ENCODE measurements at places on chromosomes 16 and 17.

DNA sequence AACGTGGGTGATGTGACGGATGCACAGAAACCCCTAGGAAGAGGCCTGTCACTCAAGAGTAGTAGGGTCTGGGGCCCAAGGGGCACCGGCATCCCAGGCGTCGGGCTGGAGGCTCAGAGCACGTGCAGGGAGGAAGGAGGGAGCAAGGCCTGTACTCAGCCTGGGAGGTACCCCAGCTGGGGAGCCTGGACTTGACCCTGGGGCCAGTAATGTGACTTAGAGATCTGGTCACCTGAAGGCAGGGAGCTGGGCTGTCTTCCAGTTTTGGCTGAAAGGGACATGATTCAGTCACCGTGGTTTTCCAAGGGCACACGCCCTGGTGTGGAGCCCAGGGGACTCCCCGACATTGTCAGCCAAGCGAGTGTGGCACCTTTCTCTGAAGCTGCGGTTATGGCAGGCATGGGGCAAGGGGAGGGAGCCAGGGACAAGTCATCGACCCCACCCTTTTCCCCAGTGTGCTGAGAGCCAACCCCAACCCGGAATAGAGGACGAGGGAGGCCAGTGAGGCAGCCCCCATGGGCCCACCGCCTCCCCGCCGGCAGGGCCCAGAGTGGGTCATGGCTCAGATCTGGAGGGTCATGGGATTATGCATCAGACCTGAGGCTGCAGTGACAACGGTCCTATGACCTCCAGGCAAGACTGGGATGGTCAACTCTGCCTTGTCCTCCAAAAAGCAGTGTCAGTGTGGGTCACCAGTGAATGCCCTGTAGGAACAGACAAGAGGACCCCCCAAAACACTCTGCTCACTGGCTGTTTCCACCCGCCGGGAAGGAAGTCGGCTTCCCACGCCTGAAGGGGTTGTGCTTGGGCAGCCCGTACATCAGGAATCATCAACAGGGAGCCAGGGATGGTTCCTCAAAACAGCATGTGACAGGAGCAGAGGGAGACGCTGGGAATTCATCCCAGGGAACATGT, 41.9 kb downstream of the MEAK7 start:
- no peak for DNase-seq

GRCh38 chr17:80835816-80836657, 155.6 kb upstream of the CHMP6 start:
- DNase-seq = no peak

GRCh38 chr17:65436871-65437270, 124.6 kb downstream of the AXIN2 start:
- no peak for DNase-seq

- no peak for DNase-seq
These were observed 15.1 kb upstream of the BBS2 start for GRCh38 chr16:56534847-56535383.

DNA sequence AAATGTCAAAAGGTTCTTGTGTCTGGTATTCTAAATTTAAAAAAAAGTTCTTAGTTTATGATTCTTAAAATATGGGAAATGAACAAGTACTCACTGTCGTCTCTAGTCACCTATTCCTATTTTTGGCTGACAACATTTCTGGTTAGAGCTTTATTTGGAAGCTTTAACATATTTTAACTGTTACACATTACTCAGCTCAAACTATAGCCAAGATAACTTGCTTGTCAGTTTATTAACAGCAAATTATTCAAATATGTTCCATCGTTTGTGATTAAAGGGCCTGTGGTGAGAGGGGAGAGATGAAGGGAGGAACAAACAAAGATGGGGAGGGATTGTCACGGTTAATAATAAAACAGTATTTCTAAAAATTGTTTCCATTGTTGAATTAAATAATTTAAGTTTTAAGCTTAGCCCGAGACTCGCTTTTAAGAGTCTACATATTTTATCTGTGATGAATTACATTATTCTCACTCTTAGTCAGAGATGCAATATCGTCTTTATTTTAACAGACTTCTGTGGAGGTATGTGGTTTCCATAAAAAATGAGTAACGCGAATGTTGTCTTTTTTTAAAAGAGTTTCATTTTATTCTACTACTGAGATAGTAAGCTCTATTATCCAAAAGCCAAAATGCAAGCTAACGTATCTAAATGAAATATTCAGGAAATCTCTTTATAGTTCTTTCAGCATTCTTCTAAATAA, 321.9 kb upstream of the PMFBP1 start:
- no peak for DNase-seq

- DNase-seq = no peak
These were observed 305.6 kb upstream of the AXIN2 start for GRCh38 chr17:65867014-65867413.

DNA sequence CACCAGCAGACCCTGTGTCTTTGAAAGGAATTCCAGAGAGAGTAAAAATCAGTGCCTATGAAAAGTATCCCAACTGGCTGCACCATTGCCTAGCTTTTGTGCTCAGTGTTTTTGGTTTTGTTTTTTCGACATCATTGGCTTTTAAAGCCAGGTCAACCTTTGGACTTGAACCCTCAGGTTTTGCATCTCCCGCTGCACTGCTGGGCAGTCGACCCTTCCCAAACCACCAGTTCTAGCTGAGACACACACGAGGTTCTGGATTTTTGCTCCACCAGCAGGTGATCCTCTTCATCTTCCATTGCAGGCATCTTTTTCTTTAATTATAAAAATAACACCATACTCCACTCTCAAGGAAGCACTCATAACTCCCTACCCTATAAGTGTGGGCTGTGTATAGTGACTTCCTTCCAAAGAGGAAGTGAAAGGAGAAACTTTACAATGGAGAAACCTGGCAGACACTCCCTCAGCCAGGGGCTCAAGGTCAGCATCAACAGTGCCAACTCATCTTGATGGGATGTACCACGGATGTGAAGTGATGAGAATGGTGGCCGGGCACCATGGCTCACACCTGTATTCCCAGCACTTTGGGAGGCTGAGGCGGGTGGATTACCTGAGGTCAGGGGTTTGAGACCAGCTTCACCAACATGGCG, 57.8 kb downstream of the BMERB1 start:
- DNase-seq = no peak

All from non-pigmented ciliary epithelial cell (primary cell).